CD8-positive, alpha-beta memory T cell (primary cell): ENCODE measurements at places on chromosomes 5 and 9. TPM values are rescaled to one million over a fixed set of nuclear protein-coding genes. Genes with fewer than 3 reads are reported as not detected.

GRCh38 chr5:1448511-1449011, 3.3 kb upstream of the SLC6A3 start:
- no peak for DNase-seq

GRCh38 chr9:31733166-31733565, 651.3 kb upstream of the ACO1 start:
- DNase-seq = no peak

DNA sequence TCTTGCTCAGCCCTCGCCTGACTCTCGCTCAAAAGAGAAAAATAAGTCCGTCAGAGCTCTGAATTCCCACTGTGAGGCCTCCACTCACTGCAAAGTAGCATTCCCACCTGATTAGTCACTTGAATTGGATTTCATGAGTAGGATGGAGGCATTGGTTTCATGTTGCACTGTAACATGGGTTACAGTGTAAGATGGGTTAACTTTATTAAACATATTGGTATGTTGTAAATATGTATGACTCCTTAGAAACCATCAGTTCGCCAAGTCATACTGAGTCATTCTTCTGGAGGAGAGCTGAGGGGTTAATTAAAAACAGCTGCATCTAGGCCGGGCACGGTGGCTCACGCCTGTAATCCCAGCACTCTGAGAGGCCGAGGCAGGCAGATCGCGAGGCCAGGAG, 93.8 kb upstream of the BNC2 start:
- no peak for DNase-seq

Gene ELL2
- 90.6 TPM for total RNA-seq
